ENCODE measurements at places on chromosomes 6 and 20.

DNA sequence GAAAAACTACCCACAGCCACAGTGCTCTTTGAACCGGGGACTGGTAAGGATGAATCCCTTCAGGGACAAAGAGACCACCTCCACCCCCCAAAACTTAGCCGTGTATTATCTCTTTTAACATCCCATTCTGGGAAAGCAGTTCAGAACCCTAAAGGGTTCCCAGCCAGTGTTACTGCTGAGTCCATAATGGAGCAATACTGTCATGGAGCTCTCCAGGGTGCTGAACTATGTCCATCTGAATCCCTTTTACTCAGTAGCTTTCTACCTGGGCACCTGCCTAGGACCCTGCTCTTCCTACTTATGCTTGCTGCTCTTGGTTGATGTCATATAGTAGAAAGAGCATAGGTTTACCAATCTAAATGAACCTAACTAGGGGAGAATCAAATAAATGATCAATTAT, 22.3 kb upstream of the SAYSD1 start:
- DNase-seq: no peak

- DNase-seq: no peak
Measured at GRCh38 chr6:112434896-112435435, 87.8 kb downstream of the RFPL4B start.

- DNase-seq: no peak
Measured at GRCh38 chr20:57653910-57654309, 33.7 kb upstream of the ZBP1 start.

- no peak for DNase-seq
Measured at GRCh38 chr6:37759221-37760144, 60.0 kb upstream of the ZFAND3 start.

GRCh38 chr20:36967636-36968035, 16.1 kb upstream of the SAMHD1 start:
- no peak for DNase-seq

- no peak for DNase-seq
Measured at GRCh38 chr6:75381877-75382633, 97.5 kb upstream of the TMEM30A start.

- no peak for DNase-seq
Measured at GRCh38 chr6:116444092-116444491, 17.1 kb upstream of the CALHM6 start.

DNA sequence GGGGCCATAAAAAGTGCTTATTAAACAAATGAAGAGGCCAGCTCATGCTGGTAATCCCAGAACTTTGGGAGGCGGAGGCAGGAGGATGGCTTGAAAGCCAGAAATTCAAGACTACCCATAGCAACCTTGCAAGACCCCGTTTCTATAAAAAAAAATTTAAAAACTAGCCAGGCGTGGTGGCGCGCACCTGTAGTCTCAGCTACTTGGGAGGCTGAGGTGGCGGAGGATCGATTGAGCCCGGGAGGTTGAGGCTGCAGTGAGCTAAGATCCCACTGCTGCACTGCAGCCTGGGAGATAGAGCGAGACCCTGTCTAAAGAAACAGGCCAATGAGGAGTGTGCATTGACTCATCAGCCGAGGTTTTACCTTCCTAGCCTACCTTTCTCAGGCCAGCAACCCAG, 15.2 kb downstream of the NPEPL1 start:
- DNase-seq: no peak

GRCh38 chr20:62692176-62692575, 16.5 kb upstream of the NTSR1 start:
- DNase-seq: no peak

DNA sequence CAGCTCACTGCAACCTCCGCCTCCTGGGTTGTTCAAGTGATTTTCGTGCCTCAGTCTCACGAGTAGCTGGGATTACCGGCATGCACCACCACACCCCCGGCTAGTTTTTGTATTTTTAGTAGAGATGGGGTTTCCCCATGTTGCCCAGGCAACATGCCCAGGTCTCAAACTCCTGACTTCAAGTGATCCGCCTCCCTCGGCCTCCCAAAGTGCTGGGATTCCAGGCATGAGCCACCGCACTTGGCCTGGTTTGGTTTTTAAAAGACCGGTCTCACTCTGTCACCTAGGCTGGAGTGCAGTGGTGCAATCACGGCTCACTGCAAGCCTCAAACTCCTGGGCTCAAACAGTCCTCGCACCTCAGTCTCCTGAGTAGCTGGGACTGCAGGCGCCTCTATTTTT, 40.1 kb downstream of the VSTM2L start:
- DNase-seq: no peak

DNA sequence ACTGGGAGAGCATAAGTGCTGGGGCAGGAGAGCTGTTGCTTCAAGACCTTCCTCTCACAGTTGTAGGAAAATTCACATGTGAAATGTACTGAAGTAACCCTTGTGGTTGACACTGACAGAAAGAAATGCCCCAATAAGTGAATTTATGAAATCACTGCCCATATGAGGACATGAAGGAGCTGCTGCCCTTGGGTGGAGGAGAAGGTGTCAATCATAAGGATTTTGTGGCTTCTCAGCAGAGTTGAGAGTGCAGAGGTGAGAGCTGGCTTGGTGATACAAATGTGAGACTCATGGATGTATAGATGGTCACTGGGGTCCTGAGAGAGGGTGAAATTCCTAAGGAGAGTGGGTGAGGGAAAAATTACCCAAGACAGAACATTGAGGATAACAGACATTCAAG, 33.9 kb upstream of the CMTR1 start:
- DNase-seq: no peak

- no peak for DNase-seq
Measured at GRCh38 chr6:133173276-133173675, 67.9 kb upstream of the EYA4 start.

DNA sequence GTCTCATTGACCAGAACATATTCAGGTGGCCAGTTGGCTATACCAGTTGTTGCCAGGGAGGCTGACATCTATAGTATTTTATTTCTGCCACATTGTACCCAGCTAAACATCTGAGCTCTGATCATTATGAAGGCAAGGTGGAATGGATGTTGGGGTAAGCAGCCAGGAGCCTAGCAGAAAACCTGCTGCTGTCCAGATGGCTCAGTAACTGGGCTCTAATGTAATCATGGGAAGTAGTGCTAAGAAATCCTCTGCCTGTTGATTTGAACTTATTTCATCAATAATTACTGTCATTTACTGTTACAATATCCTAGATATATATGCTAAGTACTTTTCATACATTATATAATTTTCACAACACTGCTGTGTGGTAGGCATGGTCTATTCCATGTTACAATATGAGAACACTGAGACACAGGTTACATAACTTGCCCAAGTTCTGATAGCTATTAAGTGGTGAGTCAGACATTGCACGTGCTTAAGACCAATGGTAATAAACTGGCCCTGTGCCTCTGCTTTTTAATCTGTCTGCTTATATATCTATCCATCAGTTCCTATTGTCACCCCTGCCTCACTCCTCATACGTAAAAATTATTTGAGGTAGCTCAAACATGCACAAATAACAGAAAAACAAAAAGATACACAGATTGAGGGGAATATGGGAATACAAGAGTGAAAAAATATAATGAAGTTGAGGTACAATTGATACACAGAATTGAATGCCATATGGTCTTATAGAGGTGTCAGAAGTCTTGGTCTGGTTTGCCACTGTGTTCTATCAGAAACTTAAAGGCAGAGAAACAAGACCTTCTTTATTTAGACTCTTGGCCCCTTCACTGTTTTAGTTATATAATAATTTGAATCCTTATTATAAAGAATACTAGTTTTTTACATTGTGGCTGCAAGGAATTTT, 25.2 kb downstream of the TBPL1 start:
- DNase-seq: no peak

DNA sequence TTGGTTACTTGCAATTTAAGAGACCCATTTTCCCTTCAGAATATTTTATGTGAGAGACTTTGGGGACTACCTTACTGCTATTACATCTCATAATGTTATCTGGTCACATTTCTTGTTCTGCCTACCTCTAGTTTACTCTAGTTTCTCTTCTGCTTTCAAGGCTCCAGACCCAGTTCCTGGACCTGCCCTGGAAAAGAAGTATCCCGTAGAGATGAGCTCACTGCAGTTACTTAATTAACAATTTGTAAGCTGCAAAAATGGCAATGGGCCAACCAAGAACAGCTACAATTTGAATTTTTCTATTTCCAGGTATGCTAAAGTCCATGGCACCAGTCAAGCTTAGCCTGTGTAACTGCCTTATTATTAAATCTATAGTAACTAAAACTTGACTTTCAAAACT, 25.0 kb downstream of the TAB2 start:
- no peak for DNase-seq

DNA sequence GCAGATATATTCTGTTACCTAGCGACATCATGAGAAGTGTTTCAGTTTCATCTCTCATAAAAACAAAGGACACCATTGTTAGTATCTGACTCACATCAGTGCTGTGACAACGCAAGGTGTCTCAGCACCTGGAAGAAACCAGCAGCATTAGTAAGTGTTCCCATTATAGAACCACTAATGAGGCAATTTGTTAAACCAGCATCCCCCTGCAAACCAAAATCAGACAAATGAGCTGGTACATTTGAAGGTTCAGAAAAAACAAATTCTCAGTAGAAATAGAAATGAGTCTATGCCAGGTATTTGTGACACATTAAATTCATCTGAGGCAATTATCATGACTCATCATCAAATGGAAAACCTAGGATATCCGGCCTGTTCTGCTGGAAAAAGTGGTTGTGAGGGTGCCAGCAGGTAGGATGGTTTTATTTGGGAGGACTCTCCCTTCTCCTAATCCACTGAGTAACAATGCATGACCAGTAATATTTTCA, 151.7 kb downstream of the TMEM200A start:
- DNase-seq: no peak

- no peak for DNase-seq
Measured at GRCh38 chr20:10551732-10552724, 116.9 kb downstream of the SLX4IP start.

GRCh38 chr20:50629670-50630045, 61.7 kb downstream of the RIPOR3 start:
- no peak for DNase-seq

DNA sequence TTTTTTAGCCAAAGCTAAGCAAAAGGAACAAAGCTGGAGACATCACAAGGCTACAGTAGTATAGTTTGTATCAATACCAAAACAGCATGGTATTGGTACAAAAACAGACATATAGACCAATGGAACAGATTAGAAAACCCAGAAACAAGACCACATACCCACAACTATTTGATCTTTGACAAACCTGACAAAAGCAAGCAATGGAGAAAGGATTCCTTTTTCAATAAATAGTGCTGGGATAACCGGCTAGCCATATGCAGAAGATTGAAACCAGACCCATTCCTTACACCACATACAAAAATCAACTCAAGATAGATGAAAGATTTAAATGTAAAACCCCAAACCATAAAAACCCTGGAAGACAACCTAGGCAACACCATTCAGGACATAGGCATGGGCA, 5.0 kb downstream of the RFPL4B start:
- DNase-seq: no peak

DNA sequence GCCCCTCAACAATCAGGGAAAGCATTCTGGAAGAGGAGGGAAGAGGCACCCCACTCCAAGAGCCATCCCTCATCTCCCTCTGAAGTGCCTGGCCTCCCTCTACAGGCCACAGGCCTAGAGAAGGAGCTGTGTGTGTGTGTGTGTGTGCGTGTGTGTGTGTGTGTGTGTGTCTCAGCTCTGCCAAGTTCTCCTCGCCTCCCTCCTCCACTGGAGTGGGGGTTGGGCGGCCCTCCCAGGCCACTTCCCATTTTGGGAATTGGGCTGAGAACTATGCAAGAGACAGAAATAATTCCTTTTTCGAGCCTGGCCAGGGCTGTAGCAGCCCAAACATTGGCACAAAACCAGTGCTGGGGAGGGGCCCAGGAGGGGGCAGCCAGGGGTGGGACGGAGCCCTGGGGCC, 35.7 kb downstream of the KCNB1 start:
- no peak for DNase-seq

- no peak for DNase-seq
Measured at GRCh38 chr6:140434761-140435160, 1060.3 kb upstream of the CITED2 start.

DNA sequence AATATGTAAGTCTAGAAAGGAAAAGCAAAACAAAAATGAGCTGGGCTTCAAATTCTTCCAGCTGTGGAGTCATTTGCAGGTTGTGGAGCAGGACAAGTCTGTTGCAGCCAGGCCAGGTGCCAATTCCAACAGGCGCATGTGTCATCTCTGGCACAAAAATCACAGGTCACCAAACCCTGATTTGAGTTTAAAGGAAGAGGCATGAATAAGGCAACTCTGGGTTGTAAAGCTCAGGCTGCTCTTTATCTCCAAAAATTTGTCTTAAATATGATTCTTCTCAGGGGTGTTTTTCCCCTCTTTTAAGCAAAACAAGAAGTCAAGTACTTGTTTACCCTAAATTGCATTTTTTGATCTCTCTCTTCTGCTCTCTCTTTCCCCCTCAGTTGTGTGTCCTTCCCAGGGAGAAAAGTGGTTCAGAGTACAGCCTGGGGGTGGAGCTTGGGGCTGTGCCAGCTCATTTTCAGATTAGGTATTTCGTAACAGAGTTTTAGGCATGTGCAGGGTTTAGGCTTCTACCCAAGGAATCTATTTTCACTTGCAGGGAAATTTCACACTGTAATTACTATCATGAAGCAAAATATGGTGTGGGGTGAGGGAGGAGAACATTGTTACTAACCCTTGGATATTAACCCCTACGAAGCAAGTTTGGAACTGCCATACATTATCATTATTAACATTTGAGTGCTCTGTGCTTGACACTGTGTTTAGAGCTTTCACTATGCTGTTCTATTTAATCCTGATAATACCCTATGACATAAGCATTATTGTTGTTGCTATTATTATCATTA, 8.3 kb upstream of the NCOA3 start:
- peak; percentile 20 for DNase-seq

- DNase-seq: no peak
Measured at GRCh38 chr20:58808271-58809046, 42.2 kb downstream of the GNAS-AS1 start.

DNA sequence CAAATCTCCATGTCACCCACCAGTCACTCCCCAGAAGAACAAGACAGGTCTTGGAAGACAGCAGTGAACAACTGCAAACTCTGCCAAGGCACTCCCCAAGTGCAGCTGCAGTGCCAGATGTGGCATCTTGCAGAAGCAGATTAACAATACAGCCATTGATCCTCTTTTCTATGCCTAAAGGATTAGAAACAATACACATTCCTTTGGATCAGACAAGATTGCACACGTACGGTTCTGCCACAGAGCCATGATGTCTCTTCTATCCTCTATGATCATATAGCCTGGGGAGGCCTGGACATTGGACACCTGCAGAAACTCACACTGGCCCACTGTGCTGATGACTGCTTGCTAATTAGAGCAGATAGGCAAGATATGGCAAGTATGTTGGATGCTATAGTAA, 155.9 kb downstream of the MYLK4 start:
- no peak for DNase-seq

DNA sequence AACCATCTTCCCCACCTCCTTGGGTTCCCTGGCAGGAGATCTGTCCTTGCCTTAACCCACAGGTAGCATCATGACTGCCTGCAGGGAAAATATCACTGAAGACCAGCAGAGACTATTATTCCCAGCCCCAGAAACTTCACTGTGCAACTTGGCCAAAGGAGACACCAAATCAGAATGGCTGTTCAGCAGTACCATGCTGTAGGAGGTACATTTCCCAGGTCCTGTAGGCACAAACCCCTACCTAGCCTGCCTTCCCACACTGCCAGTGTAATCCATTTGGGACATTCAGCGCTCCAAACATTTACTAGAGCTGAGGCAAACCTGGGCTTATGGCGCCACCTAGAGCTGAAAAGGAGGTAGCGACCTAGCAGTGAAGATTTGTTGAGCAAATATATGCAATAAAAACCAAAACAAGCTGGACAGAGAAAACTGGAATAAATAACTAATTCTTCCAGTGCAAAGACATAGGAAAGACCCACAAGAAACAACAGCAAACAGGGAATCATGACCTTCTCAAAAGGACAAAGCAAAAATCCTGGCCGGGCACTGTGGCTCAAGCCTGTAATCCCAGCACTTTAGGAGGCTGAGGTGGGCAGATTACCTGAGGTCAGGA, 60.3 kb downstream of the VTA1 start:
- peak; percentile 4 for DNase-seq
